ENCODE measurements at places on chromosomes 7 and 10. TPM values are rescaled to one million over a fixed set of nuclear protein-coding genes. Genes with fewer than 3 reads are reported as not detected.

OR9A2 gene
- total RNA-seq, result not detected

PDK4 gene
- total RNA-seq, result 45.0 TPM

PNLIPRP3 gene
- not detected for total RNA-seq

LEP gene
- total RNA-seq, result not detected

LMOD2 gene
- not detected for total RNA-seq

CLEC5A gene
- 2.9 TPM for total RNA-seq

ASIC3 gene
- 1.9 TPM for total RNA-seq

CTNNA3 gene
- 0.72 TPM for total RNA-seq

KLF14 gene
- not detected for total RNA-seq

NPSR1 gene
- total RNA-seq, result not detected

VIPR2 gene
- 0.91 TPM for total RNA-seq

POLR2J gene
- 42.0 TPM for total RNA-seq

CPN1 gene
- not detected for total RNA-seq

SORBS1 gene
- total RNA-seq, result 91.7 TPM

WNT8B gene
- not detected for total RNA-seq

VWA2 gene
- 6.5 TPM for total RNA-seq

FAM180A gene
- total RNA-seq, result 1.7 TPM

IDI2 gene
- total RNA-seq, result not detected

TMEM229A gene
- not detected for total RNA-seq

VPS37D gene
- 13.2 TPM for total RNA-seq

KNDC1 gene
- 8.7 TPM for total RNA-seq
